ENCODE measurements at places on chromosomes 16 and 17.

GRCh38 chr17:80703142-80703478 is 158.5 kb downstream of the RPTOR start:
- peak; percentile 15 for DNase-seq

- no peak for DNase-seq
These were observed 4.3 kb upstream of the FOXC2 start for GRCh38 chr16:86562356-86562755.

GRCh38 chr17:27457731-27458523 is 1.7 kb downstream of the KSR1 start:
- no peak for DNase-seq

- no peak for DNase-seq
These were observed 16.2 kb upstream of the CTCF start for GRCh38 chr16:67546091-67546501.

DNA sequence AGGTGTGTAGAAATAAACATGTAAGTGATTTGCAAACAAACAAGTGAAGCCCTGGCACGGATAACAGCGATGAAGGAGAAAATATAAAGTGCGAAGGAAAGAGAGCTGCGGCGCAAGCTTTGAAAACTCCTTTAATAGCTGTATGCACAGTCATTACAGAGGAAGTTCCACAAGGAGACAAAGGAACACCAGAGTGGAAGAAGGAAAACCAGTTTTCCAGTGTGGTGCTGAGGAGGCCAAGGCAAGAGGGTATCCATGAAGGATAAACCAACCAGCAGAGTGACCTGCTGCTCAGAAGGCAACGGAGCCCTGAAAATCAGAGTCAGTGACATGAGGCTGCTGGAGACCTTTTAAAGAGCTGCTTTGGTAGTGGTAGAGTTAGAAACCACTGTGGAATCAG is 24.4 kb downstream of the METTL16 start:
- no peak for DNase-seq

- peak; percentile 61 for DNase-seq
These were observed at the start of gene CHMP6 for GRCh38 chr17:80991645-80992076. Gene CHMP6 (plus strand): TSS chr17:80991841. CDS start chr17:80991919, 78 bp downstream.

Data from T-helper 2 cell (primary cell).